ENCODE measurements at places on chromosomes 2 and 18.
A peak's percentile ranks its signal among the peaks of the same experiment; 100 is the strongest.

DNA sequence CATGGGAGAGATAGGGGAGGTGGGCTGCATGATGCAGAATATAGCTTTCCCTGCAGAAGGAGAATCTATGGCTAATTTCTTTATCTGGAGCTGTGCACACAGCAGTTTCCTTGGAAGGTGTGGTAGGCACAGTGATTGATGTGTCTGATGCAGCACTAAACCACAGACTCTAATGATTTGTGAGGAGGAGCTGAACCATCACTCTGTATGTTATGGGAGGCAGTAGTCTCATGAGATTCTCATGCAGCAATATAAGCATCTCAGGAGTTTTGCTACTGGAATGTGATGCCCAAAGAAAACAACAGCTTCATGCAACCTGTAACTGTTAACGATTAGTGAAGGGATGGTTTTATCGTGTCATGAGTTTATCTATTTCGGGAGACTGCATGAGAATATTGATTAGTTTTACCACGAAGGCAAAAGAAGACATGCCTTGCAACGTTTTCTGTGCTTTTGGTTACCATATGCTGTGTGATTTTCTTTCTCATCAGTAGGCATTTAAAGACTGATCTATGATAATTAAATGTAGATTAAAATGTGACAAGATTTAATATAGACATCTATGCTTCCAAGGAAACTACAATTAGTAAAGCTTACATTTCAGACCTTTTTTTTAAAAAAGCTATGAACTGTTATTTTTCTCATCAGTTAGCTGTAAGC, 286.8 kb downstream of the ARL6IP6 start:
- no peak for DNase-seq

- no peak for DNase-seq
Observed at GRCh38 chr18:50177294-50177992, 17.5 kb downstream of the MYO5B start.

GRCh38 chr2:120350801-120351320, 4.9 kb downstream of the INHBB start:
- no peak for DNase-seq

GRCh38 chr2:181814057-181814491, 77.5 kb upstream of the ITPRID2 start:
- DNase-seq = no peak

- no peak for DNase-seq
Observed at GRCh38 chr2:69936906-69937305, 22.0 kb downstream of the MXD1 start.

DNA sequence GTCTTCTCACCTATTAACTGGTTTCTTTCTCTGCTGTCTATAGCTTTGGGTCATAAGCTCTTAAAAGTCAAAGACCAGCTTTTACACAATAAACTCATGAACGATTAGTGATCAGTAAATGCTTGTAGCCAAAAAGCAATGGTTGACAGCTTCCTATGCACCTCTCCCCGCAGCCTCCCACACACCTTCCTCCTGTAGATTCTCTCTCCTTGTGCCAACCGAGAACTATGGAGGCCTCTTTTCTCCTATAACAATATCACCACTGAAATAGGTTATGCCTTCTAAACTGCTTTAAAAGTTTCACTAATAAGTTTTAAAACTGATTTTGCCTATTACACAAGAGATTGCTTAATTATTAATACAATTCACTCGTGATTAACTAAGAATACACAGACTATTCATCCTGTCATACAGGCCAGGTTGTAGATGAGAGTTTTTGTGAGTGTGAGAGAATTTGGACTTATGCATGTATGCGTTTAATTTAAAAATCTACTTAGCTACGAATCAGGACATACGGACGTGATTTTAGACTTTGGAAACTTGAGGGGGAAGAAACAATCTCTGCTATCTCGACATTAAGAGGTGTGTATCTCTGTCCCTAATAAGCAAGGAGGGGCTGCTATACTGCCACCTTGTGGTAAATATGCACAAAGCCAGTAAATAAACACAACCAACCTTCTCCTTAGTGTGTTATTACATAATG, 229.1 kb upstream of the RBBP8 start:
- no peak for DNase-seq

DNA sequence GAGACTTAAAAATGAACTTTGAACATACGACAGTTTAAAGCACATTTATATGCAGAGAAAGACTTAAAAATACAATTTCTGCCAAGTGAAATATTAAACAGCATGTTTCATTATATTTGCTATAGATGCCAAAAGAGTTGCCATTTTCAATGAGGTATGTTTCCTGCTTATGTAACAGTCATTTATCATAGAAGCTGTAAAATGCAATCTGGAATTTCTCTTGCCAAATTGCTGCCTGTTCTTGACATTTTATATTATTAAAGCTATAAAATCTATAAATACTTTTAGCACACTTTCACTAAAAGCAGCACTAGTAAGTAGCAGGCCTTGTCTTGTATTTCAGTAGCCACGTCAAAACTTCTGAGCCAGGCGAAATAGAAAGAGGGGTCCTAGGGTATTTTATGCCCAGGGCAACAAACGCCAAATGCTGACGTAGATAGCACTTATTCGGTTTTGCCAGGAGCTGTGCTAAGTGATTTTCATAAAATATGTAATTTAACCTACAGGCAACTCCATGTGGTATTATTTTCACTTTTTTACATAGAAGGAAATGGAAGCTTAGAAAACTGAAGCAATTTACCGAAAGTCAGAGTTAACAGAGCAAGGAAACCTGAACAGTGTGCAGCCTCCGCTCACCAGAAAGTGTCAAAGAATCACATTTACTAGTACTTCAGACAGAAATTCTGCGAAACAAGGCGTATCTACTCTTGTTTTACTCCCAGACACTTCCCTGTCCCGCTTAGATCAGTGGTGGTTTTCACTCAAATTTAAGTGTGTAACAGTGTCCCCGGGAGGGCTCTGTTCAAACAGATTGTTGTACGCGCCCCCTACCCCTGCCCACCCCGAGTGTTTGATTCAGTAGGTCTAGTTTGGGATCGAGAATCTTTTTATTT, 1.2 kb upstream of the CYP20A1 start:
- DNase-seq = no peak

- DNase-seq = no peak
Observed at GRCh38 chr2:83112858-83113257, 1346.2 kb downstream of the SUCLG1 start.

GRCh38 chr2:181364492-181365170, 92.6 kb upstream of the ITGA4 start:
- no peak for DNase-seq

DNA sequence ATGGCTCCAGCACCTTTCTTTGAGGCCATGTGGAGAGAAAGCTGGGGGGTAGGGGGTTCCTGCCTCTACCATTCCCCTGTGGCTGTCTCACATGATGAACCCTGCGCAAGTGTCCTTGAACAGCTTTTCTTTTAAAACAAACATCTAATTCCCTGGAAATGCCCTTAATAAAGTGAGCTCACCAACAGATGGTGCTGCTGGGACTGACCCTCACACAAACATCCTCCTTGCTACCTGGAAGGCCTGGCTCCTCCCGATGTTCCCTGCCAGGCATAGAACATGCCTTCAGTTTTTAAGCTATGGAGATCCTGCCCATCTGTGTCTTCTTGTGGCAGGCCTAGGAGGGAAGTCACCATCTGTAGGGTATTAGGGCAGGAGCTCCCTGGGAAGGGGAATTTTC, 60.7 kb upstream of the GATA6 start:
- no peak for DNase-seq

DNA sequence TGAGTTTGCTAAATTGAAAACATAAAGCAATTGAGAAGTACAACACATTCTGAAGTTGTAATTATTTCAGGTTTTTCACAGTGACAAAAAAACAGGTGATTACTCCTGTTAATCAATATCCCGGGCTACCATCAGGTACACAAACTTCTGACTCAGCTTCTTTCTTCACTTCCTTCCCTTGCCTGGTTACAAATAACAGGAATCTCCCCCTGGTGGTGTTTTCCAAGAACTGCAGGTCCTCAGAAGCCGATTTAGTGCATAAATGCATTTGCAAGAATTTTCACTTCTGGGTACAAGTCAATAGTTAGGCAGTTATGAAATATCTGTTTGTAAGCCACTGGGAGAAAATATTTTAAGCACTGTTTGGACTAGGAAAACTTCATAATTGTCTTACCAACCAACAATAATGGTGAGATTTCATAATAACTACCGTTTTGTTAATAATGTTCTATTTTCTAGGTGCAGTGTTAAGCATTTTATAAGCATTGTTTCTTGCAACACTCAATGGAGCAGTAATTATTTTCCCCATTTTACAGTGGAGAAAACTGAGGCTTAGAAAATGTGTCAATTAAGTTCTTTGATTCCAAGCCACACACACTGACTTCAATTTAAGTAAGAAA, 12.4 kb upstream of the GMCL1 start:
- peak; percentile 59 for DNase-seq

GRCh38 chr2:71888751-71889445, 258.8 kb downstream of the CYP26B1 start:
- DNase-seq = no peak

DNA sequence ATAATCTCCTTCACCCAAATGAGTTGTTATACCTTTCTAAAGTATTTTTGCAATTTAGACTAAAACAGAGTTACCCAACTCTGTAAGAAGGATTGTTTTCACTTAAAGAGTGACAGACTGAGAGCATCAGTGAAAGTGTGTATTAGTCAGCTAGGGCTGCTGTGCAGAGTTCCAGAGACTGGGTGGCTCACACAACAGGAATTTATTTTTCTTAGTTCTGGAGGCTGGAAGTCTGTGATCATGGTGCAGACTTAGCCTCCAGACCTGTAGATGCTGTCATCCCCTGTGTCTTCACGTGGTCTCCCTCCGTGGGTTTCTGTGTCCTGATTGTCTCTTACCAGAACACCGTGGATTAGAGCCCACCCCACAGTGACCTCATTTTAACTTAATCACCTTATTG, 40.0 kb downstream of the BCL2L11 start:
- no peak for DNase-seq

GRCh38 chr18:2958819-2959298, 54.1 kb downstream of the LPIN2 start:
- DNase-seq = no peak

- DNase-seq = peak; percentile 33
Observed at GRCh38 chr18:13376298-13376840, 157.8 kb downstream of the LDLRAD4 start.

GRCh38 chr18:29184654-29185053, 1007.7 kb upstream of the CDH2 start:
- DNase-seq = no peak

DNA sequence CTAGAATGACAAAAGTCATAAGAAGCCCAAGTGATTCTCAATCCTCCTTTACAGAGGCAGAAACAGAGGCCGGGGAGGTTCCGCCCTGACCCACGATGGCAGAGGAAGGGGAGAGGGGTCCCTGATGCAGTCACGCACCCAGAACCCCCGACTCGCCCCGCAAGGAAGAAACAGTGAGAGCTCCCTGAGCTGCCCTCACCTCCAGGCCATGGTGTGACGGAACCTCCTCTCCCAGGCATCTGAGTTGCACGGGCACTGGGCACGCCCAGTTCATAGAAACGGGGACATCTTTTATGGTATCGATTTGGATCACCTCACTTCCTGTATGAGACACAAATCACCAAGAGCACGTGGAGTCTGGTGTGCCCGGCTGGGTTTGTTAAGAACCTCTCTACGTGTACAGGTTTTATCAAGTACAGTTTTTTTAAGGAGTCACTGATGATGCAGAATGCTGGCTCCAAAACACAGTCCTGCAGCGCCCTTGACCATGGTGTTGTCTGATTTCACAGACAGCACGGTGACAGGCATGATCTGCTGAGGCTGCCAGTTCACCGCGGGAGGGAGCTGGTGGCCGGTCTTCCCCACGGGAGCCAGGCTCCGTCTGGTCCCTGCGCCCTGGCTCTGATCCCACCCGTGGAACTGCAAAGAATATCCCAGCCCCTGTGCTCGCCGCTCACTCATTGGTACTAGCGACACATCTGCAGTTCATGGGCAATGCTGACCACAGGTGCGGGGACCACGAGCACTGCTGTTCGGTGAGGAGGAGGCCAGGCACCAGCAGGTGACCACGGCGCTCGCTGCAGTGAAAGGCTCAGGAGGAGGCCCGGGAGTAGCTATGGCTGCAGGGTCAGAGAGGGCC, 35.6 kb downstream of the PXDN start:
- DNase-seq = no peak

GRCh38 chr2:86011449-86011941, 94.2 kb downstream of the POLR1A start:
- DNase-seq = no peak

DNA sequence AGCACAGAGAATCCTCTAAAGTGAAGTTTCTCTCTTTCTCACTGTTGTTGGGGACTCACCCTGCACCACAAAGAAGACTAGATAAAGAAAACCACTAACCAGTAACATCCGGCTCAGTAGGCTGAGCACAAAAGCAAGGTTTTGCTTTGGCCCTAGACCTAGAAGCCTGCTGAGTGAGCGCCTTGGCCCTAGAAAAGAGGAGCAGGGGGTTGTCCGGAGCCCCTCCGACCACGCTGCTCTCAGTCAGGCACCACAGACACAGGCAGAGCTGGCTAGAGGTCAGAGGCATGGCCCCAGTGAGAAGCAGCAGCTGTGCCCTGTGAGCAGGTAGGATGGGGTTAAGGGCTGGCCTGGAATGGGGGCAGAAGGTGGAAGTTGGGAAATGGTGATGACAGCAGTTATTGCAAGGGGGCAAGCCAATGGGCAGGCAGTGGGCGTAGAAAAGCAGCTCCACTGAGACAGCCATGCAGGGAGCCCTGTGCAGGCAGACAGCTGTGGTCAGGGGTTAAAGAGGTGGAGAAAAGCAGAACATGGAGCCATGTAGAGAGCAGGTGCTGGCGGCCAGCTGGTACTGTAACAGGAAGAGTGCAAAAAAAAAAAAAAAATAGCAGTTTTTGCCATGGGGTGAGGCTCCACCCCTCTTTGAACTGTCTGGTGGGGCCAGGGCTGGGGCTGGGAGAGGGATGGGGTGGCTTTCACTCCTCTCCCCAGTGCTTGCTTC, 36.9 kb upstream of the SLC14A1 start:
- no peak for DNase-seq

DNA sequence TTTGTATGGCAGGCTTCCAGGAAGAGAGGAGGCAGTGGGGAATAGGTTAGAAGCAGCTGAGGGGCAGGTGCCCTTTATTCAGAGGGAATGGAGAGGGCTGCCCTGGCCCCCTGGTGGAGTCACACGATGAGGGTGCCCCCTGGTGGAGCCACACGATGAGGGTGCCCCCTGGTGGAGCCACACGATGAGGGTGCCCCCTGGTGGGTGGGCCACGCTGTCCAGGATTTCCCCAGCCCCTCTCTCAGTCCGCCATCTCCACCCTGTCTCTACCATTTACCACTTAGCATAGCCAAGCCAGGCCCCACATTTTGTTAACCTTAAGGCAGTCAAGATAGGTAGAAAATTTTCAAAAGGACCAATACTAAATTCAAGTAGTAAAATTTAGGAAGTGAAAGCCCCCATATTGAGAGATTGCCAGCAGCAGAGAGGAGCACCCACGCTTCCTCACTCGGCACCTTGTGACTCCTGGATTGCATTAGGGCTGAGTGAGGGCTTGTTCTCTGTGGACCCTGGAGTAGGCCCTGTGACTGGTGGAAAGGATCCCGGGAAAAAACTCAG, 10.4 kb upstream of the FAM228A start:
- DNase-seq = peak; percentile 12

- no peak for DNase-seq
Observed at GRCh38 chr18:35528749-35529274, 31.1 kb upstream of the INO80C start.

Measured in stimulated activated CD4-positive, alpha-beta T cell treated with anti-CD3 and anti-CD28 coated beads, Interleukin-1b, Interleukin-23, amount 100 ng/mL, for 24 hours (primary cell).